ENCODE measurements at places on chromosomes 4 and X.

GRCh38 chrX:23802431-23802830 lies 19.5 kb downstream of the SAT1 start:
- no peak for DNase-seq

DNA sequence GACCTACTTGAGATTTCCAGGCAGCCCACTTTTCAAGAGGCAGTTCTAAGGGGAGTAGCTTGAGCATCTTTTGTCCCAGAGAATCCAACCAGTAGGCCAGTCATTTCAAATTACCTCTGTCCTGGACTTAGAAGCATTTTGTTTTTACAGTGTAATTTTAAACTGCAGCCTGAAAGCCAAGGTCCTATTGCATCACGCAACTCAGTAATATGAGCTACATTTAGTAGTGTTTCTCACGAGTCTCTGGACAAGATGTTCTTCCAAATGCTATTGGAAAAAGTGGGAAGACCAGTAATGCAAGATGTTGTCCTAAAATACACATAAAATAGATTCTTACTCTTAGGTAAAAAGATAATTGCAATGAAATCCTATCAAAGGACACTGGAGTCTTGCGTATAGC lies 182.5 kb upstream of the ARX start:
- DNase-seq = no peak

DNA sequence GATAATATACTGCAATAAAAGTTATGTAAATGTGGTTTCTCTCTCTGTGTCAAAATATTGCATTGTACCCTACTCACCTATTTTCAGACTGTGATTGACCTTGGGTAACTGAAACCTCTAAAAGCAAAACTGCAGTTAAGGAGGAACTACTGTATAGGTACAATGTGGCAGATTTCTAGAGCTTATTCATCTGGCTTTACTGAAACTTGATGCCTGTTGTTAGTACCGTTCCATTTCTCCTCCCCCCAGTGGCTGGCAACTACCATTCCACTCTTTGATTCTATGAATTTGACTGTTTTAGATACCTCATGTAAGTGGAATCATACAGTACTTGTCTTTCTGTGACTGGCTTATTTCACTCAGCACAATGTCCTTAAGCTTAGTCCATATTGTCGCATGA lies 61.9 kb downstream of the HOPX start:
- DNase-seq = no peak

GRCh38 chr4:179048839-179049453 lies 1606.7 kb upstream of the AGA start:
- no peak for DNase-seq

- DNase-seq = no peak
Measured at GRCh38 chrX:134373736-134374135, 86.2 kb upstream of the HPRT1 start.

- no peak for DNase-seq
Measured at GRCh38 chrX:30821116-30821515, 67.9 kb downstream of the TAB3 start.

- no peak for DNase-seq
Measured at GRCh38 chr4:141020801-141021261, 112.4 kb downstream of the RNF150 start.

- DNase-seq = no peak
Measured at GRCh38 chr4:176538217-176538925, 218.6 kb downstream of the SPCS3 start.

- DNase-seq = no peak
Measured at GRCh38 chrX:9515973-9516538, 51.2 kb downstream of the TBL1X start.

DNA sequence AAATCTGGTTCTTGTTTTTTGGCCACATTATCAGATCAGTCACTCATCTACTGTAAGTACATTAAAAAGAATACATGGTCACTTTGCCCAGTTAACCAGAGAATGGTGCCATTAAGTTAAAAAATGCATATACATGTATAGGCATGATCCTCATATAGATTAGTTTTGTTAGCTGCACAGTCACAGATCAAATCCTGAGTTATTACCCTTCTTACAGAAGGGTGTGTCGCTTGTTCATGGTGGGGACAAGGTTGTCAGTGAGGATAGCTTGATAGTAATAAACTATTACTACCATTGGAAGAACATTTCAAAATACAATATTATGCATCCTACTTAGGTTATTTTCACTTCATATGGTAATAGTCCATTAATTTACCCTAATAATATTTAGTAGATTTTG lies 48.5 kb downstream of the GALNT7 start:
- DNase-seq = no peak

GRCh38 chr4:24244663-24245490 lies 339.5 kb downstream of the DHX15 start:
- no peak for DNase-seq

DNA sequence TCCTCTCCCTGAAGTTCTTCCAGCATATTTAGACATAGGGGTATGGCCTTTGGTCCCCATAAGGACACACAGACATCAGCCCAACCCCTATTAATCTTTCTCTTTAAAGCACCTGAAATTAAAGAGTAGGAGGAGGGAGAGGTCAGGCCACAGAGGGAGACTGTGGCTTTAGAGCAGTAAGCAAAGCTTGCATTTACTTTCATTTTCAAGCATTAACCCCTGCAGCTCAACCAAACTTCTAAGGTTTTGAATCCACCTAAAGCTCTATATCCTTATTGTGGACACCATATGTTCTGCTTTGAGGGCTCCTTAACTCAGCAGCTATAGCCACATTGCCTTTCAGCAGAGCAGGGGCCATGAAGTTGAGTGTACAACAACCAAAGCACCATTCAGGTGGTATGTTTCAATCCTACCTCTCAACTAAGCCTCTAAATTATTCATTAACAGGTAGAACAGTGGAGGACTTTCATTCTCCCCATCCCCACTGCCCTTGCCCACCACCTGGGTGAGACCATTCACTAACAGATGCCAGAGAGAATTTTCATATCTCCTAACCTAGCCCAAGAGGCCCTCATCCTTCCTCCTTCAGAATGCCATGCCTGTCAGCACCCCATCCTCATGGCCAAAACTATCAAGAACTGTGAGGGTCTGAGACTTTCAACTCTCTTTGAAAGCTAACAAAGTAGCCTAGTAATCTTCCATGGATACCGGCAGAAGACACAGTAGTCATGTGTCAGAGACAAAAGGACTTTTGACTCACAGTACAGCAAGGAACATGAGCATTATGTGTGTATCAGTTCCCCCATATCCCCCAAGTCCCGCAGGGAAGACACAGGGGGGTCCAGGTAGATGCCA lies 20.8 kb downstream of the LIN54 start:
- DNase-seq = no peak

DNA sequence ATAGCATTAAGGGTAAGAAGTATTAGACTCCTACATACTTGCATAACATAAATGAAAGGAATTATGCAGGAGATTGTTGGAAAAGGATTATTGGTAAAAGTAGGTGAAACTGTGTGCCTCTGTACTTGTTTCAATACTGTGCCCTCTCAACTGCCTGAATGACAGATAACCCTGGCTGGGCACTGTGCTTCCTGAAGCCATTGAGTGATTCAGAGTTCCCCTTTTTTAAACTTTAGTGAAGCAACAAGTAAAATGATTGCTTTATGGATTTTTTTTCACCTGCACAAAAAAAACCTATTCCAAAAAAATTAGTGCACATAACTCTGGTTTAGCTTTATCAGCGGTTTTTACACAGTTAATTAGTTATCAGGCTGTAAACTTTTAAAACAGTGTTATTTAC lies 204.8 kb downstream of the TRAM1L1 start:
- DNase-seq = no peak

DNA sequence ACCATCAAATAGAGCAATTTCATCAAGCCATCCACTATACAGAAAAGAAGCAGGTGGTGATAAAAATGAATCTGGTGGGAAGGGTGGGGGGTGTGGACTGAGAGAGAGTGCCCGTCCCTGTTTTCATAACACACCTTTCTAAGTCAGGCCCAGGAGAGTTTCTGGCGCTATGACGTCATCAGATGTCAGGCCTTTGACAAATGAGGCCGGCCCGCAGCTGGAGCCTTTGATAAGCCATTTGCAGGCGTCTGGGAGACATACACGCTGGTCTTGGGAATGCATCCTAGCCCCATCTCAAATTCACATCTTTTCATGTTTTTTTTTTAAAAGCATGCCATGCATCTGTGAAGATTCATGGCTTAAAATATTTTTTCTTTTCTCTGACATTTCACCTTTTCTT lies 404.5 kb downstream of the BCOR start:
- no peak for DNase-seq

GRCh38 chr4:169611991-169612870 lies at the start of gene NEK1:
NEK1 (minus strand) TSS chr4:169612583; CDS start chr4:169602630, 9,953 bp downstream.
- peak; percentile 47 for DNase-seq

DNA sequence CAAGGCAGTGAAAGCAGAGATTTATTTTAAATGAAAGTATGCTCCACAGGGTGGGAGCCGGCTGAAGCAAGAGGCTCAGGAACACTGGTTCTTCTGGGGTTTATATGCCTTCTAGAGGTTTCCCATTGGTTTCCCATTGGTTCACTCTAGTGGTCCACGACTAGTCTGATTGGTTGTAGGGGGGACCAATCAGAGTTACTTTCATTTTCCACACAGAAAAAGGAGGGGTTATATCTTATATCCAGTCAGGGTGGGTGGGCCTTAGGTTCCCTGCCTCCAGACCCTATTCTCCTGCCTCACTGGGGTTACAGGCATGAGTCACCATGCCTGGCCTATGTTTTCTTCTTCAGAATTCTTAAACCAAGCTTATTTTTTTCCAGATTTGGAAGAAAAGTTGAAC lies 101.6 kb downstream of the KLHL8 start:
- DNase-seq = no peak

DNA sequence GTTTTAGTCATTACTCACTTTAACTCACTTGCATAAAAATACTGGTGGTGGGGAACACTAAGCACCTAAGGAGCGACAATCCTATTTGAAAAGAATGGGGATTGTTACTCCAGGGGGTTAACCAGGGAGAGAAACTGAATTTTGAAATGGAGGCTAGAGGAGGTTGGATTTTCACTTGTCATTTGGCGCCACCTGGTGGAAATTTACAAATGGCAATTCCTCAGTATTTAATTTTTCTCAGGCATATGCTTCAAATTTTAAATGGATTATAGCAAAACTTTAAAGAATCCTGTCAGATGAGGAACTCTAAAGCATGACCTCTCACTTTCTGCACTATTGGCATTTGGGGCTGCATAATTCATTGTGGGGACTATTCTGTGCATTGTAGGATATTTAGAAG lies 2.7 kb upstream of the GEMIN8 start:
- no peak for DNase-seq

GRCh38 chrX:104522386-104522785 lies 43.6 kb upstream of the IL1RAPL2 start:
- no peak for DNase-seq

- DNase-seq = no peak
Measured at GRCh38 chrX:70049925-70050324, at the start of gene AWAT2. AWAT2 (minus strand) TSS chrX:70049938; CDS start chrX:70049932, 6 bp downstream.

- DNase-seq = no peak
Measured at GRCh38 chrX:20434986-20435385, 168.3 kb upstream of the RPS6KA3 start.

GRCh38 chr4:97786306-97786920 lies 356.9 kb downstream of the STPG2 start:
- DNase-seq = no peak

GRCh38 chr4:147088146-147088545 lies 142.5 kb upstream of the TTC29 start:
- DNase-seq = no peak

DNA sequence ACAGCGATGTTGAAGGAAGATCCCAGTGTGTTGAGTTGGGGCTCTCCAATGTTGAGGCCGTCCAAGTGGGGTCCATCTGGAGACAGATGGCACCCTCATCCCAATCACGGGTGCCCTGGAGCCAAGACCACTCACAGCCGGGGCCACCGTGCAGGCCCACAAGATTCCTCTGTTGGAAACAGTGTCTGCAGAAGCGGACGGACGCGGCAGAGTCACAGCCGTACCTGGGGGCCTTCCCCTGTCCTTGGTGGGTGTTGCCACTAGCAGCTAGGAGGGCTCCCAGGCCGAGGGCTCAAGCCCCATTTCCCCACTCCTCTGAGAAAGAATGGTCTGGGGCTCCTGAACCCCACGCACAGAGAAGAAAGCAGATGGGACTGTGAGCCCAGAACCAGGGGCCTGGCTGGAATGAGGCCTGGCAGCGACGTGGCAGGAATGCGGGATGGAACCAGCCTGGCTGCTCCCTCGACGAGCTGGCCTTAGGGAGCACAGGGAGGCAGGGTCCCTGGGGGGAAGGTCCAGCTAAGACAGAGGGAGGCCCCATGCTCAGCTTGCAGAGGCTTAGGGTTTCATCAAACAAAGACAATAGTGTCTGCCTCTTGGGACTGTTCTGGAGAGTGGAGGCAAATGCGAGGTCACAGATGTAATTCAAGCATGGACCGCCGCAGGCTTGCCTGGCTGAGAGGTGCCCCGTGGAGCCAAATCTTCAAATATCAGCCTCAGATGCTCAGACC lies 228.9 kb downstream of the AFAP1 start:
- DNase-seq = no peak

DNA sequence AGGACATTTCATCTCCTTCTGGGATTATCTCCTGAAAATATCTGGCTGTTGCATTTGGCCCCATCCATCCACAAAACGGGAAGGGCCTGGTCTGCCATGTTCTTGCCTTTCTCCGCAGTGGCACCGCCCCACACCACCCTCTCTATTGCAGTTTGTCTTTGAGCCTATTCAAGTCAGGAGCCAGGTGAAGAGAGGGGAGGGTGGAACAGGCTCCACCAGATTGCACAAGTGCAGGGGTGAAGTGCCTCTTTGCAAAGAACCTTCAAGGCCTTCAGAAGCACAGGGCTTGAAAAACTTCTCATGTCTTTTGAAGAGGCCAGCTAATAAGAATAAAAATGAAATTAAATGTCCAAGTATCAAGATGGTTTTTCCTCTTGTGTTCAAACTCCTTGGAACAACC lies 28.7 kb downstream of the RS1 start:
- DNase-seq = no peak

DNA sequence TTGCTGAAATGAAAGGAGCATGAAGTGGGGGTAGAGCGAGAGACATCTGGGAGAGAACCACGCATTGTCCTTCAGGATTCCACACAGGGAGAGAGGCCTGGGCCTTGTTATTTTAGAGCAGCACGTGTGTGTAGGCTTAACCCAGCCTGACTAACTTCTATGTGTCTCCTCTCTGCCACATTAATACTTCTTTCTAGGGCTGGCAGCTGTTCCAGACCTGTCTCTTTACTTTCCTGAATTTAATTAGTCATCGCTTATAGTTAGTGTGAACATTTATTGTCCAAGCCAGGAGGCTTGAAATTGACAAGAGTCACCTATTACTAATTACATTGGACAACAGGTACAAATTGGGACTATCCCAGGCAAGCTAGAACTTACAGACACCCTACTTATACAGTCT lies 51.3 kb downstream of the SMAD1 start:
- DNase-seq = no peak

DNA sequence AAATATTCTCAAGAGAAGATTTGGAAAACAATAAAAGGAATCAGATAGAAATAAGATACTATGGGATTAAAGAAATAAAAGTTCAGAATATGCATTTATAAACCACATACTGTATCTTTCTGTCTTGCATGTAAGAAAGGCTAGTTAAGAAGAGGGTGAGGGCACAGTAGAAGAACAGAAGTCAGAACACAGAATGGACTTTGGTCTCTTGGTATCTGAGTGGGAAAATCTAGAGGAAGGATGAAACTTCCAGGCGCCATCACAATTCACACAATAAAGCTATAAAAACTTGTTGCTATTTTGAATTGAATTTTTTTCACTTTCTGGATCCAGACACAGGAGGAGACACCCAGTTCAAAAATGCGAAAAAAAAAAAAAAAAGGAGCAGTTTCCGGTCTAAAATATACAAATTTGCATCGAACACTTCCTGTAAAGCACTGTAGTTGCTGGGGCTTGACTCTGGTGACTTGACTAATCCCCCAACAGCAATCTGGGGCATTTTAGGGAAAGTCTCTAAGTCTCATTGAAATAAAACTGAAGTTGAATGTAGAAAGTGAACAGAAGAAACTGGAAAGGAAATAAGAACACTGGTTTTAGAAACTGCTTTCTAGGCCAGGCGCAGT lies 8.1 kb upstream of the NAAA start:
- DNase-seq = no peak
